Activated CD8-positive, alpha-beta memory T cell treated with anti-CD3 and anti-CD28 coated beads, Interleukin-2, amount 10 ng/mL, durations not matched to agents 7 days and 5 days (primary cell): ENCODE measurements at places on chromosomes 16 and 17.

- no peak for DNase-seq
Observed at GRCh38 chr17:64982139-64982915, 63.0 kb upstream of the LRRC37A3 start.

DNA sequence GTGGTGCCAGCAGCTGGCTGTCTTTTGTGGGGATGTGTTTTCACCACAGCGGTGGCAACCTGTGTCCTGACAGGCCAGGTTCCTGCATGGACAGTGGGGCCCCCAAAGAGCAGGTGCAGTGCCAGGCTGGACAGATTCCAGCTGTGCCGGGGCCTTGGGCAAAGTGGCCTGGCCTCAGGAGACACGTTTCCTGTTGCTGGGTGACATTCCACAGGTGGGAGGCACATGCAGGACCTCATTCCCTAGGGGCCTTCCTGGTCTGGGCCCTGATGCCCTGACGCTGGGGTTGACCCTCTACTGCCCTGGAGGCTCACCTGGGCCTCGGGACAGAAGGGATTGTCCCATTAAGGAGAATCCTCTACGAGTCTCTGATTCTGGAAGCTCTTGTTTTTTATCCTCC lies 182.4 kb downstream of the RAB11FIP4 start:
- DNase-seq: no peak

DNA sequence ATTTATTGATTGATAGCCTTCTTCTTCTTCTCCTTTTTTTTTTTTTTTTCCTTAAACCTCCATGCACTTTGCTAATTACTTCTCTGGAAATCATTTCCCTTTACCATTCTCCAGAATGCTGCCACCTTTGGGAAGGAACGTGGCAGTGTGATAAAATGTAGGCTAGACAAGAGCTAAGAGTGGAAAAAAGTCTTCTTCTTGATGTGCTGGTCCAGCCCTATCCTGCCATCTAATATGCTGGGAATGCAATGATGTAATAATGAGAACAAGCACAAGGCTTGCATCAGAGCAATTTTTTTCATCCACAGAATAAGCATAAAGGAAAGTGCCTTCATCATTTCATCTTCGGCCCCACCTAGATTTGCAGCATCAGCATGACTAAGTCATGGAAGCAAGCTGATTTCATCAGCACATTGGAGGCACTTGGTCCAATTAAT lies 128.7 kb upstream of the ZFHX3 start:
- no peak for DNase-seq

- DNase-seq: no peak
Observed at GRCh38 chr16:2031081-2031577, 4.4 kb downstream of the NHERF2 start.

DNA sequence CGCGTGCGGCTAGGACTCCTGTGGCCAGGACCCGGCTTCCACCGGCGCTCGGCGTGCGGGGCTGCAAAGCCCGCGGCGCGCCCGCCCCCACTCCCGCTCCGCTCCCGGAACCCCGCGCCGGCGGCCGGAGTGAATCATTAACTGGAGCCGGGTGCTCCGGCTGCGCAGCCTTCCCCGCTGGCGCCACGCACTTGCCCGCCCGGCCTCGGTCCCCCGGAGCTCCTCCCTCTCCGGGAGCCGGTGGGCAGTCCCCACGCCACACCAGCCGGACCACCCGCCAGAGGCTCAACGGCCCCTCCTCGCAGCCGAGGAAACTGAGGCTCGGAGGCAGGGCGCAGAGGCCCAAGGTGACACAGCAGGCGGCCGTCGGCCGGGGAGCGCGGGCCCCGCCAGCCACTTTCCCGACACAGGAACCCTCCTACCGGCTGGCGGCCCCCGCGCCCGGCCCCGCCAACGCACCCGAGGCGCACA lies 580 bp downstream of the BCAR1 start:
- no peak for DNase-seq

GRCh38 chr17:13957636-13958035 lies 111.7 kb upstream of the COX10 start:
- no peak for DNase-seq

DNA sequence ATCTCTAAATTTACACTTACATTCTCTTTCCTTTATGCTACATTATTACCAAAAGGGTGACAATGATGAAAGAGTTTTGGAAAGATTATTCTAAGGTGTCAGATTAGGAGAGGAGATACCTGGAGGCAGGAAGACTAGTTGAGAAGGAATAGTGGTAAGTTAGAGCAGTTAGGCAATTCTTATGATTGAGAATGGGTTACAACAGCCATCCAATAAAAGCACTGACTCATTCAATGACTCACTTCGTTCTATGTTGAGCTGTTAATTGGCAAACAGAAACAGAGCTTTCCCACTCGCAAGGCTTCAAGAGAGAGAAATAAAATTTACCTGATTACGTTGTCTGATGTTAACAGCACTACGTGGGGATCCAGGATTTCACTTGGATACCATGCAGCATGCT lies 5.8 kb downstream of the NUP88 start:
- DNase-seq: no peak

DNA sequence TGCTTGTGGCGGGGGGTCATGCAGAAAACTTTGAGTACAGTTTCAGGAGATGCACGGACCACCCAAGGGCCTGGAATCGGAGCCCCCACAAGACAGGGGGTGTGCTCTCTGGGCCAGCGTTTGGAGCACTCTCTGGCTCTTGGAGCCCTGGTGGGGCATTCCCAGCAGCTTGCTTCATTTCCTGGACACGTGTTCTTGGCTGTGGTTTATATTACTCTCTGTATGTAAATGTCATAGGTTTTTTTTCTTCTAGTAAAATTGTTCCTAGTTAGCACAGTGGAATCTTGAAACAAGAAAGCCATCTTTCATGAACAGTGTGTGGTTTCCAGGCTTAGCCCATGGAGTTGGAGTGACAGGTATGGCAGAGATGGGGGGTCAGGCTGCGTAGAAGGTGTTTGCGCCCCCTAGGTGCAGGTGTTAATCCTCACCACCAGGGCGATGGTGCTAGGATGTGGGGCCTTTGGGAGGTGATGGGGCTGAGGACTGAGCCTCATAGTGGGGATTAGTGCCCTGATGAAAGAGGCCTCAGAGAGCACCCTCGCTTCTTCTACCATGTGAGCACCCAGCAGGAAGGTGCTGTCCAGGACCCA lies 79.8 kb downstream of the JPH3 start:
- DNase-seq: no peak
